SIG-M5 (cell line): ENCODE measurements at places on chromosomes 4 and X.

- DNase-seq = no peak
Observed at GRCh38 chrX:139898334-139898733, 34.5 kb downstream of the ATP11C start.

DNA sequence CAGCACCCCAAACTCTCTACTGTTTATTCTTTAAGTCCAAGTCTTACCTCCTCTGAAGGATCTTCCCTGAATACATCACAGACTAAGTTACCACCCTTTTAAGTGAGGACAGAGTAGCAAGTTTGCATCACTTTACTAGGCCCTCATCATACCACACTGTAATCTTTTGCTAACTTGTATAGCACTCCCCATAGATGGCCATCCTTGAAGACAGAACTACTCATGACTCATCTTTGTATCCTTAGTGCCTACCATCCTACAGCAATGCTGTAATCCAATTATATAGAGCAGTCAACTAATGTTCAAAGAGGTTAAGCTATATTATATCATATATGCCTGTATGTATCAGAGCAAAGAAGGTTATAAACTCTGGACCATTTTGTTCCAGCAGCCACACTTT lies 101.4 kb downstream of the ADAMTS3 start:
- no peak for DNase-seq

DNA sequence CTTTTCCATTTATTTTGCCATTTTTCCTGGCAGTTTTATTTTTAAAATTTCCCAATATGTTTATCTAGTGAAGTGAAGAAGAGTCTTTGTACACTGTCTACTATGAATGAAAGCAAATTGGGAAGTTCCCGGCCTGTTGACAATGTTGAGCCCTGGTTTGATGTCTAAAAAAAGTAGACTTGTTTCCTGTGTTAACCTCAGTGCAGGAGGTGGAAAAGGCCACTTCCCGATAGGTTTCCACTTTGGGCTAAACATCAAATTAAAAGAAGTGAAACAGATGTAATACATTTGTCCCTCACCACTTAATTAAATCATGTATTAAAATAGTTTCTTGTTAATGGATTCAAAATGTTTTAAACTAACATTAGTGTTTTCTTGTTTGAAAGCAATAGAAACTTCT lies 30.0 kb downstream of the BBS12 start:
- DNase-seq = no peak

DNA sequence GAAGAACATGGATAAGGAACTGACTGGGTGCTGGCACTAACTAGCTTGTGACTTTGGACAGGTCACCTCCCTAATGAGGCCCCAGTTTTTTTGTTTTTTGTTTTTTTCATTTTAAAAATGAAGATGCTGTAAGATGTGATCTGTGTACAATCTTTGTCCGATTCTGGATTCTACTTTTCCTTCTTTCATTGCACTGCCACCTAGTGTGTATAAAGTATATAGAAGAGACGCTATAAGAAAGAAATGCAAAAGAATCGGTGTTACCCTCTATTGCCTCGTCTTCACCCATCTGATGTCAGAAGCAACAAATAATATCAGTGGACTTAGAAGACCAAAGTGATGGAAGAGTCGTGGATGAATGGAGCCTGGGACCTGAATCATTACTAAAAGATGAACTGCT lies 58.6 kb upstream of the P2RY10 start:
- DNase-seq = no peak

GRCh38 chrX:54182864-54183613 lies at the start of gene FAM120C:
Gene FAM120C (minus strand): TSS chrX:54183254. CDS start chrX:54183198, 56 bp downstream.
- peak; percentile 25 for DNase-seq

DNA sequence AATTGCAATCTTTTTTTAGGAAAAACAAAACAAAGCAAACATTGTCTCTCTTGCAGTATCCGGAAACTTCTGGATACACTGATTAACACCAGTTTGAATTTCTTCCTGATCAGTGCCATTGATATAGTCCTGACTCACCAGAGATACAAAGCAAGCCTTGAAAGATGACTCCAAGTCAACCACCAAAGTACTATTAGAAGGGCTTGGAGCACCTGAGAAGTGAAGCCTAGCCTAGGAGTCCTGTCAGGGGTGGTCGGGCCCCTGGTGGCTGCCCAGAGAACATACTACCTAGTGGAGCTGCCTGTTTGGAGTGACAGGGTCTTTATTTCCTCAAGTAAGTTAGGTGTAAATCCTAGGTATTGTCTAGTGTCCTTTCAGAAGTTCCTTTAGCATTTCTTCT lies 593.2 kb downstream of the ZNF674 start:
- DNase-seq = no peak

GRCh38 chr4:85829276-85830051 lies 354.5 kb downstream of the ARHGAP24 start:
- no peak for DNase-seq

DNA sequence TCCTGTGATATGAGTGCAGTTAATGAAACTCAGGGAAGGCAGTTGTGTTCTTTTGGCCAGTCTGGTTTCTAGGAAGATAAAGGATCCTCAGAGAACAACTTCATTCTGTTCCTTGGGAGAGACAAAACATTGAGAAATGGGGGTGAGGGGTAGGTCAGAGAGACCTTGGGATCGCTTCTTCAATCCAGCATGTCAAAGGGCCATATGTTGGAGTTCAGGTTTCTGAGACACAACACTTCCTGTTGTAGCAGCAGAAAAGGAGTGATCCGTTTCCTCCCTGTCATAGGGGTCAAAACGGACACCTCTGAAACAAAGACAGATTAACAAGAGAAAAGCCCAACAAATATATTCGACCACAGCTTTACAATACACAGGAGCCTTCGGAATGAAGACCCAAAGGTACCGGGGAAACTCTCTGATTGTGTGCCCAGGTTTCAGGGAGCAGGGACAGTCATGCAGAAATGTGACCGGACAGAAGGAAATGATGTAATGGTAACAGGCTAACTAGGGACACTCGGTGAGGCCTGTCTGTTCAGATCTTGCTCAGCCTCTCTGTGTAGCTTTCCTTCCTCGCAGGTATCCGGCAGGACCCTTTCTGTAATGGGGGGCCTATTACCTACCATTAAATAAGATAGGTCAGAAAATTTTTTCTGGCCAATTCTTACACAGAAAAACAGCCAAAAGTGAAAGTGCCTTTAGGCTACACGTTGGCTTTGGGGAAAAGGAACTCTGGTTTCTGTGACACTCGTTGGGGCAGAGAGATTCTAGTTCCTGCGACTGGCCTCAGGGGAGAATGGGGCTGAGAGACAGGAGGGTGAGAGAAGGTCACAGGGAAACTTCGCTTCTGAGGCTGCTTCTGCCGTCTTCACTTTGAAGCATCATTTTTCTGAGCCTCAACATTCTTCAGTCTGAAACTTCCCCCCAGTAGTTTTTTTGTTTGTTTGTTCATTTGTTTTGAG lies 103.3 kb upstream of the TLR3 start:
- DNase-seq = no peak

DNA sequence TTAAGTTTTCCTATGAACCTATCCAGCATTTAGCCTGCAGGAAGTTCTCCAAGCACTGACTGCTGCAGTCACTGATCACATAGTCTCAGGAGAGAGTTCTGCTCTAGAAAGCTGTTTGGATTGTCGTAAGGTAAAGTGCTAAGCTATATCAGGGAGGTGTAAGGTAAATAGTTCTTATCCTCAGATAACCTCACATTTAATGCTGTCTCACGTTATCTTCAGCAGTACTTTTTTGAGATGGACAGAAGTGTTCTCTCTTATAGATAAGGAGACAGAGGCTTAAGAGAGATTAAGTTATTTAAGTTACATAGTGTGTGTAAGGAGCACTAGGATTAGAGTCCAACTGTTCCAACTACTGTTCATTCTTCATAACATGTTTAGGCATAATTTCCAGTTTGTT lies 77.9 kb downstream of the STIM2 start:
- DNase-seq = no peak

GRCh38 chr4:173246719-173247118 lies 78.1 kb downstream of the GALNT7 start:
- DNase-seq = no peak

DNA sequence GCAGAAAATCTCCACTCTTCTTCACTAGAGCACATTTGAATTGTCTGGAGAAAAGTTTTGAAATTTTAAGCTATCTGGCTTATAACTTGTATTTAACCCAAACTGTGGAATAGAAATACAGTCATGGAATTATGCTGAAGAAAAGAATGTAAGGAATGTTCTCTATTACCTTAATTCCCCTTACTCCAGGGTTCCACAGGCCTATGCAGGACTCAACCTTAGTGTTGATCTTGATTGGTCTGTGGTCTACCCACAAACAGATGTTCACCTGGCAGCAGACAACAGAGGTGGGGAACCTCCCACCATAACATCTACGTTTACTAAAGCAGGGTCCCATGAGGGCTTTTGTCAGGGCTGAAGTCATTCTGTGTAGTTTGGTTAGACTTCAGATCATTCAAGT lies 189.3 kb upstream of the GPRIN3 start:
- DNase-seq = no peak

- DNase-seq = peak; percentile 14
Observed at GRCh38 chr4:124854968-124855367, 142.4 kb upstream of the ANKRD50 start.

DNA sequence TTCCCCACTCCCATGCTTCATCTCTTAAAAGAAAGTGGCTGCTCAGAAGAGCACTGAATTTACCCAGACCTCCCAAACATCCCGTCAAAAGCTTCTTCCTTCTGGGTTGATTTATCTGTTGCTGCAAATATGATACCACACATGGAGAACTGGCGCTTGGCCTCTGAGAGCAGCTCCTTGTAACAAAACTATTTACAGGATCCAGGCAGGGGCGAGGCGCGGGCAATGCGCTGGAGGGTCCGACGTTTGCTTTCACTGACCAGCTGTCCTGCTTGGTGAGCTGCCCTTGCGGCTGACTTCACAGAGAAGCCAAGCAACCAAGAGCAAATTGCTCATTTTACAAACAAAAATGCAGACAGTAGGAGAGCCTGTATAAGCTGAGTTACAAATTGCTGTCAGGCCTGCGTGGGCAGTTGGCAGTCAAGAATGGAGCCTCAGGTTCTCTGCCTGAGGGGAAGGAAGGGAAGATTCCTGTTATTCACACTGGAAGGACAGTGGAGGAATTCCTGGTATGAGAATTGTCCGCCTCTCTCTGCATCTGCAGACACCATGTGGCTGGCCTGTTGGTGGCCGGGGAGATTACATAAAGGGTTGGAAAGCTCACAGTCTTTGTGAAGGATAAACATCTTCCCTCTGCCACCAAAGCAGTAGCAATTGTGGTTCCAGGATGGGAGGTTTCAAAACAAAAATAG lies 192.2 kb upstream of the LEF1 start:
- DNase-seq = no peak

DNA sequence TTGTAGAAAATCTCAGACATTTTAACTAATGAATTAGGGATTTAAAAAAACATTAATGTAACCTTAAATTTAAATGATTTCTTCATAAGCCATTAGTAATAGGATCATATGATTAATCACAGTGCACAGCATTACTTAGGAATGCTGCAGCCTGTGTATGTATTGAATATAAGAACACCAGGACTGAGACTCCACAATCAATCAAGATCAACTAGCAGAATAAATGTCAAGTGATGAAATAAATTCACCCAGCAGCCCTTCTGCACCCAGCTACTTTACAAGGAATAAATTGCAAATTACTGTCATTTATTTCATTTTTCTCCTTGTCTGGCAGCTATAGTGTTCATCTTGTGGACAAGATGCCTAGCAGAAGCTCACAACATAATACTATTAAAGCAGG lies 46.5 kb downstream of the NEIL3 start:
- DNase-seq = no peak

- DNase-seq = no peak
Observed at GRCh38 chr4:53508446-53508845, 82.8 kb downstream of the LNX1 start.

- DNase-seq = no peak
Observed at GRCh38 chr4:92307866-92308265, 4.1 kb downstream of the GRID2 start.

DNA sequence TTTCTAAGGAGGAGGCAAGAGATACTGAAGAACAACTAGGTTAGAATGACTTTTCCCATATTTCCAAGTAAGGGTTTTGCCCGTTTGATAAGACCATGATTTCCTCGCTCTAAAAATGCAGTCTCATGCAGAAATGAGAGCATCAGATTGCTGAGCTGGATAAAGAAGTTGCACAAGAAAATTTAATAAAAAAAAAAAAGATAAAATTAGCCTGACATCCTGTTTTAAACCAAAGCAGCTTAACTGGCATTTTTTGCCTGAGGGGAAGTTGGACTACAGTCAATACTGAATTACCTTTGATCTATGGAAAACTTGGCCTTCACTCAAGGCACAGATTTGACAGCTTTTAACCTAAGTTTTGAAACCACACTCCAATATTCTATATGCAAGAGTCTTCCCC lies 208.4 kb downstream of the GASK1B start:
- DNase-seq = no peak

DNA sequence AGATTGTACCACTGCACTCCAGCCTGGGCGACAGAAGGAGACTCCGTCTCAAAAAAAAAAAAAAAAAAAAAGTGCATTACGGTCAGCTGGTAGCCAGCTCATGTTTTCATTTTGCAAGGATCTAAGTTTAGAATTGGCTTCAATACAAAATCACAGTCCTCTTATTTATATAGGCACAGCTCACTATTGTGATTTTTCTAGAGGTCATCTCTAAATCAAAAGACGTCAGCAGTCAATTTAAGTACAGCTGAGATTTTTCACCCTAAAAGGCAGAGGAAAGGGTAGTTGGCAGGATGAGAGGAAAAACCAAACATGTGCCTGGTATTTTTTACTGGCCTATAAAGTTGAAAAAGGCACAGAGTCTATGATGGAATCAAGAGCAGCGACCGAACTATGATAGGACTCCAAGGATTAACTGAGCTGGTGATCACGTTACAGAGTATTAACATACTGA lies 30.8 kb downstream of the ASB5 start:
- no peak for DNase-seq

- DNase-seq = no peak
Observed at GRCh38 chr4:102168580-102168979, 176.7 kb downstream of the SLC39A8 start.

DNA sequence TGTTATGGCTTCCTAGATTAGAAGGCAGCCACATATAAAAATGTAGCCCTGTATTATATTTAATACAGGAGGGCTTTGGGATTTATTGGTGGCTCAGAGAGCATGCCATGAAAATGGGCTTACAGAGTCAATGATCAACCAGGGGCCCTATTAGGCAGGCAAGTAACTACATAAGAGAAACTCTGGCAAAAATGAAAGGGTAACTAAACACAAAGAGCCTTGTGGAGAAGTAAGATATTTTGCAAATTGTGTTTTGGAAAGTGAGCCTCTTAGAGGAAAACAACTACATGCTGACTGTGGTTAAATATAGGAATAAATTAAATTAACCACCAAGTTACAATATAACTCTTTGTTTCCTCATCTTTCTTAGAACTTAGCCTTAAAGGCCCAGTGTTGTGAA lies 5.5 kb downstream of the SAT1 start:
- DNase-seq = no peak

DNA sequence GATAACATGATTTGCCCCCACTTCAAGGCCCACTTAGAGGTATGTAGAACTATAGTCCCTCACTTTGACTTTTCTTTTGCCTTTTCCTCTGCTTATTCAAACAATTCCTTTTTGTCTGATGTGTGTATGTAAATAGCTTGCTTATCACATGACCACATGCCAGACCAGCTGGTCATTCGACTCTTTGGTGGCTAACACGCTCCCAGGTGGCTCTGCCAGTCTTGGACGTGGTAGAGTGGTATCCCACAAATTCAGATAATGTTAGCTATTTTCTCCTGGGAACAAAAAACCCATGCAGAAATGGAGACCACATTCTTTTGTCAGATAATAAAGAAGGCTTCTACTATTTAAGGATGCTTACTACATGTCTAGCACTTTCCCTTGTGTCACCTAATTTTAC lies 47.9 kb downstream of the ARHGAP24 start:
- no peak for DNase-seq
